ENCODE measurements at places on chromosomes 7 and 10.

- H3K4me1 ChIP-seq: peaks cover 6% of the 10 kb centered on the region
- H3K27me3 ChIP-seq: no peaks in the 10 kb centered on the region
- H3K27ac ChIP-seq: no peak overlapping the region
- no peak for DNase-seq
- H3K4me3 ChIP-seq: no peak overlapping the region
These were observed 62.8 kb downstream of the PRTFDC1 start for GRCh38 chr10:24889639-24890038.

- peaks cover 3% of the 10 kb centered on the region for H3K4me1 ChIP-seq
- H3K27me3 ChIP-seq: no peaks in the 10 kb centered on the region
- DNase-seq: no peak
- H3K27ac ChIP-seq: no peak overlapping the region
These were observed 31.7 kb downstream of the ECHDC3 start for GRCh38 chr10:11773761-11774441.

GRCh38 chr10:79384773-79385391 is 37.6 kb downstream of the PPIF start:
- no peak overlapping the region for H3K4me3 ChIP-seq
- no peaks in the 10 kb centered on the region for H3K36me3 ChIP-seq

DNA sequence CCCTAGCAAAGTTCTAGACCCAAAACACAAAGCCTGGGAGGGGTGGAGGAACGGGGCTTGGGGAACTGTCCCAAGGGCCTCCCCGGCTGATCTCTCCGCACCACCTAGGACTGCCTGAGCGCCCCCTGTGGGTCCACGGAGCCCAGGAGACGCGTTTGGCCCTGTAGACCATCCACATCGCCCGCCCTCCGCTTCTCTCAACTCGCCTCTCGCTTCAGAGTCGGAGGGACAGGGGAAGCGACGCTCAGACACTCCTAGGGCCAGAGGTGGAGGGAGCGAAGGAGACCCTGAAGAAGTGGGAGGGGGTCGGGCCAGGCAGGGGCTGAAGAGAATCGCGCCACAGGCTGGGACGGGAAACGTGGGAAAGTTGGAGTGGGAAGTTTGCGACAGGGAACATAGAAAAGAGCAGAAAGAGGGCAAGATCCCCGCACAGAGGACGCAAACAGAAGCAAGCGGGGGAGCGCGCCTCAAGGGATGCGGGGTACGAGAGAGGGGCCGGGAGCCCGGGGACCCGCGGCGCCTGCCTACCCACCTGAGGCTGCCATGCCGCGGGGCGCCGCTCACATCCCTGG is 378 bp downstream of the PIK3AP1 start:
- H3K27me3 ChIP-seq: peaks cover 7% of the 10 kb centered on the region
- H3K27ac ChIP-seq: peak overlapping the region; percentile 97
- DNase-seq: peak; percentile 50
- H3K4me3 ChIP-seq: peak overlapping the region; percentile 100

GRCh38 chr7:2759736-2760097 is 71.7 kb downstream of the AMZ1 start:
- H3K27ac ChIP-seq: peak overlapping the region; percentile 51
- H3K36me3 ChIP-seq: peaks cover 33% of the 10 kb centered on the region
- no peaks in the 10 kb centered on the region for H3K27me3 ChIP-seq
- H3K4me3 ChIP-seq: no peak overlapping the region
- peaks cover 8% of the 10 kb centered on the region for H3K4me1 ChIP-seq

- no peak for DNase-seq
- H3K27ac ChIP-seq: no peak overlapping the region
- no peak overlapping the region for H3K4me3 ChIP-seq
- H3K27me3 ChIP-seq: no peaks in the 10 kb centered on the region
- H3K4me1 ChIP-seq: peaks cover 32% of the 10 kb centered on the region
- peaks cover 5% of the 10 kb centered on the region for H3K36me3 ChIP-seq
These were observed 96.0 kb upstream of the SAMD8 start for GRCh38 chr10:75015442-75015841.

DNA sequence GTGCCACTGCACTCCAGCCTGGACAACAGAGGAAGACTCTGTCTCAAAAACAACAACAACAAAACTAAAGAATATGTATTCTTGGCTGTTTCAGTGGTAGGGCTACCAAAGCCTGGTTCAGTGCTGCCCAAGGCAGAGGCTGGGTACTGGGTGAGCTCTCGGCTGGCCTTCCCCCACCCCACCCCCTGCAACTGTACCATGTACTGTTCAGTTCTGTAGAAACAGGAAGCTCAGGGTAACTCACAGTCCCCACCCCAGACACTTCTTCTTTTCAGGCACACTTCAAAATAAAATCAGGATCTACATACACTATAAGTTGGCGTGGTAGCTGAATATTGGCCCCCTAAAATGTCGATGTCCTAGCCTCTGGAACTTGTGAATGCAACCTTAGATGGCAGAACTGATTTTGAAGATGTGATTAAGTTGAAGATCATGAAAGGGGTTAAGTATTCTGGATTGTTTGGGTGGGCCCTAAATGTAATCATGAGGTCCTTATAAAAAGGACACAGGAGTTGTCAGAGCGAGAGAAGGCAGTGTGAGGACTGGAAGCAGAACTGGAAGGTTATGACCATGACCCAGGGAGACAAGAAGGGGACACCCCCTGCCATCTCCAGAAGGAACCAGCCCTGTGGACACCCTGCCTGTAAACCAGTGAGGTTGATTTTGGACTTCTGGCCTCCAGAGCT is 31.2 kb downstream of the TBXAS1 start:
- no peaks in the 10 kb centered on the region for H3K27me3 ChIP-seq
- H3K36me3 ChIP-seq: peaks cover 4% of the 10 kb centered on the region
- DNase-seq: no peak
- peaks cover under 1% of the 10 kb centered on the region for H3K4me1 ChIP-seq
- H3K27ac ChIP-seq: no peak overlapping the region
- H3K4me3 ChIP-seq: no peak overlapping the region

DNA sequence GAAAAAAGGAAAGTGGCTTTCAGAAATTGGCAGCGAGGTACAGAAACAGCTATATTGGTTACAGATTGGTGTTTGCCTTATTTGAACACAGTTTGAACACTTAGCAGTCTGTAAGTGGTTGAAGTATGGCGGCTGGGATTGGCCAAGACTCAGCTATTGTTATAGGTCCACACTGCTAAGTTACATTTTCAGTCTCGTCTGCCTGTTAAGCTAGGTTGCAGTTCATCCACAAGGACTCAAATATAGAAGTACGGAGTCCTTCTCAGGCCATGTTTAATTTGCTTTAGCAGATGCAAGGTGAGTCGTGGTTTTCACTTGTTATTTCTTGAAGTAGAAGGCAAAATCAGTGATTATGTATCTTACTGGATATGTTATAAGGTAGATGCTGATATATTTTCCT is 73.1 kb downstream of the STK31 start:
- H3K27ac ChIP-seq: no peak overlapping the region
- no peak overlapping the region for H3K4me3 ChIP-seq
- H3K36me3 ChIP-seq: no peaks in the 10 kb centered on the region
- no peaks in the 10 kb centered on the region for H3K27me3 ChIP-seq

DNA sequence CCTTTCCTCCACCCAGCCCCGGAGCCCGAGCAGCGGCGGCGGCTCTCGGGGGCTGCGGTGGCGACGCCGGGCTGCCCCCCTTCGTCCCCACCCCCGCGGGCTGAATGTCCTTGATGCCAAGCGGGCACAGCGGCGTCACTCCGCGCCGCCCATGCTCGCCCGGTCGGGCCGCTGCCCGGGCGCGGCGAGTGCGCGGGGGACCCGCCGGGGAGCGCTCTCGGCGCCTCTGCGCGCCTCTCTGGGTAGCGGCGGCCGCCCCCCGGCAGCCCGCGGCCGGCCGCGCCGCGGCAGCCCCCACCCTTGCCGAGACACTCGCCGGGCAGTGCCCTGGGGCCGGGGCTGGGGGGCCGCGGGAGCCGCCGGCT is 433 bp upstream of the PLXNA4 start:
- no peak for DNase-seq
- H3K27ac ChIP-seq: no peak overlapping the region
- H3K4me1 ChIP-seq: peaks cover 7% of the 10 kb centered on the region

GRCh38 chr10:127338399-127339110 is 142.2 kb upstream of the INSYN2A start:
- no peak overlapping the region for H3K27ac ChIP-seq
- DNase-seq: no peak
- H3K4me3 ChIP-seq: no peak overlapping the region
- no peaks in the 10 kb centered on the region for H3K27me3 ChIP-seq
- H3K36me3 ChIP-seq: no peaks in the 10 kb centered on the region

DNA sequence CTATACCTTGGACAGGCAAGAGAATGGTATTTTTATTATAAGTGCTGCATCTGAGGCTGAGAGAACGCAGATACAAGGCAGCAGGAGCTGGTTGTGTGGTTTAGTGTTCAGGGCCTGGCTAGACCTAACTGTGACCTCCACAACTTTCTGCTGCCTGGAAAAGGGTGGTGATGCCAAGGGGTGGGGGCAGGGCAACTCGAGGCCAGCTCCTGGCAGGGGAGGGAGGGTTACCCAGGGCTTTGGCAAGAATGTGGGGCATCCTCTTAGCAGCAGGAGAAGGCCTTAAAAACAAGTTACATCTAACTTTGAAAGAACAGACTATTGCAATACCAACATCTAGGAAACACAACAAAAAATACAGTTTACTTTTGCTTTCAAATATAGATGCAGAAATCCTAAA is 13.0 kb downstream of the MXI1 start:
- no peak overlapping the region for H3K27ac ChIP-seq
- DNase-seq: no peak

GRCh38 chr7:95686109-95686508 is 86.2 kb upstream of the DYNC1I1 start:
- H3K4me3 ChIP-seq: no peak overlapping the region
- peaks cover 5% of the 10 kb centered on the region for H3K4me1 ChIP-seq
- no peaks in the 10 kb centered on the region for H3K27me3 ChIP-seq
- no peaks in the 10 kb centered on the region for H3K36me3 ChIP-seq
- no peak overlapping the region for H3K27ac ChIP-seq

- H3K27ac ChIP-seq: peak overlapping the region; percentile 0
- no peaks in the 10 kb centered on the region for H3K36me3 ChIP-seq
- H3K4me3 ChIP-seq: no peak overlapping the region
- peaks cover 15% of the 10 kb centered on the region for H3K27me3 ChIP-seq
- DNase-seq: no peak
These were observed 17.2 kb upstream of the SLC29A4 start for GRCh38 chr7:5265320-5266190.

GRCh38 chr7:157763279-157764000 is 426.6 kb downstream of the DNAJB6 start:
- H3K27me3 ChIP-seq: peaks cover 12% of the 10 kb centered on the region
- peaks cover 12% of the 10 kb centered on the region for H3K4me1 ChIP-seq
- H3K4me3 ChIP-seq: no peak overlapping the region
- H3K36me3 ChIP-seq: no peaks in the 10 kb centered on the region
- H3K27ac ChIP-seq: no peak overlapping the region

- H3K27ac ChIP-seq: peak overlapping the region; percentile 44
- H3K36me3 ChIP-seq: no peaks in the 10 kb centered on the region
- no peaks in the 10 kb centered on the region for H3K27me3 ChIP-seq
- H3K4me1 ChIP-seq: peaks cover 7% of the 10 kb centered on the region
- no peak overlapping the region for H3K4me3 ChIP-seq
These were observed 79.4 kb upstream of the FEZF1 start for GRCh38 chr7:122383934-122384333.

DNA sequence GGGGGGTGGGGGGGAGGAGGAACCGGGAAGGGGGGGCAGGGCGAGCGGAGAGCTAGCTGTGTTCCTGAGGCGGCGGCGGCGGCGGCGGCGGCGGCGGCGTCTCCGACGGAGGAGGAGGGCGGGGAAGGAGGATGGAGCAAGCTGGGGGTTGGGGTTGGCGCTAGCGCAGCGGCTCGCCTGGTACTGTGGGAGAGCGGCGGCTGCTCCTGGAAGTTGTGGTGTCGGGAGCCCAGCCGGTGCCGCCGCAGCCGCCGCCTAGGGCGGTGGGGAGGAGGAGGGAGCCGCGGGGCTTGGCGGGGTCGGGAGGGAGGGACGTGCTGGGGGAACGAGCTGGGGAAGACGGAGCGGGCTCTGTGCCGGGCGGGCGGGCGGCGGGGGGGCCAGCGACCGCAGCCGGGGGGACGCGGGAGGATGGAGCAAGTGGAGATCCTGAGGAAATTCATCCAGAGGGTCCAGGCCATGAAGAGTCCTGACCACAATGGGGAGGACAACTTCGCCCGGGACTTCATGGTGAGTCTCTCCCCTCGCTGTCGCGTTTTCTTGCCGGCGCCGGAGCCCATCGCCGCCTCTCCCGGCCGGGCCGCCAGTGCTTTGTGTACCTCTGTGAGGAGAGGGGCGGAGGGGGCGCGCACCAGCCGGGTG is at the start of gene PTPN12:
Gene PTPN12 (plus strand): TSS at position 160 of the 642 bp plus-strand sequence. CDS start 252 bp downstream, at position 412.
- H3K27me3 ChIP-seq: no peaks in the 10 kb centered on the region
- peaks cover 3% of the 10 kb centered on the region for H3K36me3 ChIP-seq
- H3K4me1 ChIP-seq: peaks cover 31% of the 10 kb centered on the region

DNA sequence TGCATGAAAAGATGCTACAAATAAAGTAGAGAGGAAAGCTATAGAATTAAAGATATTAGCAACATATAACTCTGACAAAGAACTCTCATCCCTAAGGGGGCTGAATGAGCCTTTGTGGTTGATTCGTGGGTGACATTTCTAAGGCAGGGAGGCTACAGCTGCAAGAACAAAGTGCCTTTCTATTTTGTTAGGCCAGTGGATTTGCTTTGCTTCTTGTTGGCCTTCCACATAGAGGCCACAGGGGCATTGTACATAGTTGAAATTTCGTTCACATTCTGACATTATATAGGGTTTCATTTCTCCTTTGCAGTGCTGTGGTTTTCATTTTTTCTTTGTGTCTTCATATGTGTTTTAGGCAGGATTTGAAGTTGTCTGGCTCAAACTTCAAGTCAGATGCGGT is 819.2 kb upstream of the C7orf33 start:
- H3K36me3 ChIP-seq: no peaks in the 10 kb centered on the region
- H3K4me3 ChIP-seq: no peak overlapping the region
- H3K27ac ChIP-seq: no peak overlapping the region

GRCh38 chr7:32894171-32894570 is 2.6 kb upstream of the KBTBD2 start:
- no peak for DNase-seq
- peak overlapping the region; percentile 99 for H3K27ac ChIP-seq
- peak overlapping the region; percentile 85 for H3K4me3 ChIP-seq
- H3K4me1 ChIP-seq: peaks cover 39% of the 10 kb centered on the region
- no peaks in the 10 kb centered on the region for H3K36me3 ChIP-seq
- H3K27me3 ChIP-seq: no peaks in the 10 kb centered on the region

- no peak for DNase-seq
- no peaks in the 10 kb centered on the region for H3K36me3 ChIP-seq
- no peak overlapping the region for H3K27ac ChIP-seq
- no peaks in the 10 kb centered on the region for H3K4me1 ChIP-seq
These were observed 10.8 kb upstream of the CSGALNACT2 start for GRCh38 chr10:43127442-43127841.

DNA sequence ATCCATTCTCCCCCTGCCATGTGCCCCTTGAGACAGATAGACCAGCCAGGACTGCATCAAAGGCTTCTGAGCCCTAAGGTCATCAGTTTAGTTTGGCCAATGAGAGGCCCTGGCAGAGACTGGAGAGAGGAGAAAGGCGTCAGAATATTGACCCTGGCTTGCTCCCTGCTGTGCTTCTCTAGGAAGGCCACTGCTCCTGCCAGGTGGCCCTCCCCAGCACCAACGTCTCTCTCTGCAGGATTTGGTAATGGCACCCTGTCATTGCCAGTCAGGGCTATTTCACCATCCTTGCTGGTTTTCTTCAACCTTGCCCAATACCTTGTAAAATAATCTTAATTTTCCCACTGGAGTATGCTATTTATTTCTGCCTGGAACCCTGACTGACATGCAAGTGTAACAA is 38.8 kb upstream of the ZRANB1 start:
- no peak overlapping the region for H3K27ac ChIP-seq
- no peaks in the 10 kb centered on the region for H3K36me3 ChIP-seq
- H3K4me3 ChIP-seq: no peak overlapping the region
- H3K4me1 ChIP-seq: peaks cover 11% of the 10 kb centered on the region
- no peaks in the 10 kb centered on the region for H3K27me3 ChIP-seq

All from progenitor cell of endocrine pancreas (in vitro differentiated cells).